ENCODE measurements at places on chromosomes 5 and 9. TPM values are rescaled to one million over a fixed set of nuclear protein-coding genes. Genes with fewer than 3 reads are reported as not detected.

PCDHAC2 gene
- total RNA-seq: 55.1 TPM

FRMPD1 gene
- total RNA-seq: 1.3 TPM

CCNI2 gene
- 0.94 TPM for total RNA-seq

CD180 gene
- total RNA-seq: 0.31 TPM

PCDHB16 gene
- 10.6 TPM for total RNA-seq

Measured in parietal lobe (tissue), 2 donors.